Frontal cortex (tissue), 4 donors: ENCODE measurements at places on chromosomes 16 and 17. TPM values are rescaled to one million over a fixed set of nuclear protein-coding genes. Genes with fewer than 3 reads are reported as not detected.

The CIBAR2 gene
- total RNA-seq: 0.41 TPM

The RFFL gene
- 5.3 TPM for total RNA-seq

The KRT33A gene
- total RNA-seq: not detected

The GRIN2C gene
- total RNA-seq: 1.2 TPM

GRCh38 chr16:50652836-50653425, 28.2 kb downstream of the SNX20 start:
- DNase-seq: no peak
